ENCODE measurements at places on chromosomes 5 and 9.

DNA sequence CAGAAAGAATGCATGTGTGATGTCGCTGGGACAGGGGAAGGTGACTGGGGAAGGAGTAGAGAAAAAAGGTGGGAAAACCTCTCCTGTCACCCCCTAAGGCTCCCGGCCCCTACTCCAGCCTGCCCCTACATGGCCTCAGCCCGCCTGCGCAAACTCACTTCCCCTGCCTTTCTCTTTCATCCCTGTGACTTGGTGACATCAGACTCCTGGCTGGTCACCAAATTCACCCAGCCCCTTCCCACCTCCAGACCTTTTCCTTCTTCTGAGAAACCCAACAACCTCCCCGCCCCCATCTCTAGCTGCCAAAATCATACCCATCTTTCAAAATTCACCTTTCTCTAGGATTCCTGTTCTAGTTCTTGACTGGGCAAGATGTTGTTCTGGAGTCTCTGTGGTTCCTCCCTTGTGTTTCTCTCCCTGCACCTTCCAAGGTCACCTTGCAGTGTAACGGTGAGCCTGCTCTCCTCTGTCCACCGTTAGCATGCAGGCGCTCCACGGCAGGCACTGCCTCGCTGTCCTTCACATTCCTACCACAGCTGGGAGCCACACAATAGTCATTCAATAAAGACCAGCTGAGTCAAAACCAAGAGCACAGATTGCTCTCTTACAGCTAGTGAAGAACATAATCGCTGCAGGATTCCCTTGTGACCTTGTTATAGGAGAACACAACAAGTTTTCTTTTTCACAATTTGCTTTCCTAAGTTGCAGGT lies 134.5 kb downstream of the FANCC start:
- DNase-seq: no peak

- no peak for DNase-seq
These were observed 77.4 kb downstream of the KCNIP1 start for GRCh38 chr5:170581211-170581610.

DNA sequence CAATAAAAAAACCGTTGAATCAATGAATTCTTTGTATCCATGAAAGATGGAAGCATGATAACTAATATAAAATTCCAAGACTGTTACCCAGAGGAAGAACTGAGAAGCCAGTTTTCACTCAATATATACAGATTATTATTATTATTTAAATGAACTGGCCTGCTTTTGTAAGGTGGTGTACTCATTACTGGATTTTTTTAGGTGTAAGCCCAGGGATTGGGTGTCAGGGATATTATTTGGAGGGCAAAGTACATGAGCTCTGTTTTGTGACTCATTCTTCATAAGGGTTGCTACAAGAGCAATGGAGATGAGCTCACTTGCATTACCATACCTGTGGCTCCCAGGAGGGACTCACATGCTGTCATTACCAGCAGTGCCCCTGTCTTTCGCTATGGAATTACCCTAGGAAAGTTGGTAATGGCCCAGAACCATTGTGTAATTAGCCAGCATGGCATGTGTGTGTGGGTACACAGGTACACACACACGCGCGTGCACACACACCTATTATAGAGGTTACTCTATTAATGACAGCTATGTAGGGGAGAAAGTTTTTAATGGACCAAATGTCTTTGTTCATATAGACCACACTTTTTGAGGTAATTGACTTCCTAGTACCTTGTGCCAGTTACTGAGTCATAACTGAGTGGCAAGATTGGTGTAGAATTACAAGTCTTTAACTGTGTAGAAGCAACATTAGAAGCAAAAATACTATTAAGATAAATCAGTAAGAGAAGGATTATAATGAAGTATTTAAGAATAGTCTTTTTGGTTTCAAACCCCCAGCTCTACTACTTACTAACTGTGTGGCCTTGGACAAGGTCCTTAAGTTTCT lies 143.4 kb downstream of the GDNF start:
- no peak for DNase-seq

- no peak for DNase-seq
These were observed 277.2 kb upstream of the MPDZ start for GRCh38 chr9:13556656-13557055.

- DNase-seq: no peak
These were observed 50.5 kb upstream of the BARHL1 start for GRCh38 chr9:132531710-132532570.

GRCh38 chr9:131035548-131035947 lies 26.6 kb downstream of the LAMC3 start:
- DNase-seq: no peak

- no peak for DNase-seq
These were observed 3.8 kb downstream of the FCN1 start for GRCh38 chr9:134913713-134914500.
